ENCODE measurements at places on chromosomes 2 and 18. TPM values are rescaled to one million over a fixed set of nuclear protein-coding genes. Genes with fewer than 3 reads are reported as not detected.

DNA sequence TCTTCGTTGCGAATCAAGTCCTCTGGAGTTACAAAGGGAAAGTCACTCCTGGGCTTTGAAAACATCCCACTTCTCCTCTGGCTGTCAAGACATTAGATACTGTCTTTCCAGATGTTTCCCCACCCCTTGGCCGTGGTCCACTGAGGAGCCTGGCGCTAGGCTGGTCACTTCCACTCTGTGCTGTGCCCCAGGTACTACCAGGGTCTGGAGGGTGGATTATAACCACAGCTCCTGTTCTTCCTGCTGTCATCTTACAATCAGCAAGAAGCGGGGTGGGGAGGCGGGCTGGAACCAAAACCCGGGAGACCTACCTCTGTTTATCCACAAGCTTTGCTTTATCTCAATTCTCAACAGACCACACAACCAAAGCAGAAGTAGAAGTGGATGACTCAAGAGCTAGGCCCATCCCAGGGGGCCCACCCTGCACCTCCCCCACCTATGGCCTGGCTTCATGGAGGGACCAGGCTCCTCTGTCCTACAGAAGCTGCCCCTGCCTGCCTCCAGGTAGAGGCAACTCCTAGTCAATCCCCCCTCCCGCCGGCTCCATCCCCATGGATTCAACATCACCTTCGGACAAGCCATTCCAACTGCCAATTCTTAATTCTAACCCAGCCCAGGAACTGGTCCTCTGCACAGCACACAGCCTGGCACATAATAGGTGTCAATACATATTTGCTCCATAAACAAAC lies 17.8 kb downstream of the SMAD7 start:
- no peak for DNase-seq

DNA sequence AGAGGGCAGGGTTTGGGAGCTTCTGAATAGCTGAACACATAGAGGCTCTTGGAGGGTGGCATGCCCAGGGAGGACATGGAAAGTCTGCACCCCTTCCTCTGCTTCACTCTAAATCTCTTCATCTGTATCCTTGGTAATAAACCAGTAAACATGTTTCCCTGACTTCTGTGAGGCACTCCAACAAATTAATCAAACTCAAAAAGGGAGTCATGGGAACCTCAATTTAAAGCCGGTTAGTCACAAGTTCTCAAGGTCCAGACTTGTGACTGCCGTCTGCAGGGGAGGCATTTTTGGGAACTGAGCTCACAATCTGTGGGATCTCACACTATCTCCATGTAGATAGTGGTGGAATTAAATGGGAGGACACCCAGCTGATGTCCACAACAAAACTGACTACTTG lies 33.1 kb upstream of the STON1 start:
- no peak for DNase-seq

- DNase-seq = no peak
Measured at GRCh38 chr2:237904831-237905599, 45.6 kb downstream of the RAMP1 start.

GRCh38 chr2:230941202-230942180 lies 16.4 kb upstream of the GPR55 start:
- DNase-seq = no peak

Gene MAP3K19
- total RNA-seq = not detected

- no peak for DNase-seq
Measured at GRCh38 chr2:56191617-56192016, 7.8 kb downstream of the CCDC85A start.

DNA sequence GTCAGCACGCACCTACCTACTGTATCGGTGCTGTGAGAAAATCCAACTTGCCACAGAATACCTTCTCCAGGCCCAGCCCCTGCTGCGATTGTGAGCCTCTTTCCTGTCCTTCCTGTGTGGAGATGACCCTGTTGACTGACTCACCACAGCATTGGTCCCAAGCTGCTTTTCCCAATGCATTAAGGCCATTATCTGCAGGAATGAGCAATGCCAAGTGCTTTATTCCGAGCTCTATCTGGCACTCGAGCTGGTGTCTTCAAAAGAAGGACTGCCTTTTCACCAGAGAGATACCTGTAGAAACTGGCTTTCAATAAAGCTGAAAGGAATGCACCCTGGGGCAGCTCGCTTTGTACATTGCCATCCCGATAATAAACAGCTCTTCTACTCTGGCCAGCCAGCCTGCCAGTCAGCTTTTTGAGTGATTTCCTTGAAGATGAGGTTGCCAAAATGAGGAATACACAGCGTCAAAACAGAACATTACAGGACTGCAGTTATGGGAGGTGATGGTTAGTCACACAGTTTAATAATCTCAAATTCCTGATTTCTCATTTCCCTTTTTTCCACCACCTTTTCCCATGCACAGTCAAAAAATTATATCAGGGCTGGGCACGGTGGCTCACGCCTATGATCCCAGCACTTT lies 8.3 kb upstream of the RNF103 start:
- no peak for DNase-seq

DNA sequence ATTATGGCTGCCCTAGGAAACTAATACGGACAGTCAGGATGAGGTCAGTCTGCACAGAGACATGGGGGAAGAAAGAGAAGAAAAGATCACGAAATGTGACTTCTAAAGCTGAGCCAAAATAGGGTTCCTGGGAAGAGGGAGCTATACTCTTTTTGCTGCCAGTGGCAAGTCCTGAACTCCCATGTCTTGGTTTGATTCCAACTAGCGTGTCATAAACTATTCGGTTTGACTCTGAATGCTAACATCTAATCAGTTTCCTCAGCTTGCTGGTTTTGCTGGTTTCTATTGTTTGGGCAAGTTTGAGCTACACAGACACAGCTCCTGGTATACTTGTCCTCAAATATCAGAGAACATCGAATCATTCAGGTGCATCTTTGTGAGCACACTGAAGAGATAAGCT lies 80.5 kb upstream of the CYP1B1 start:
- no peak for DNase-seq

GRCh38 chr2:185833864-185834263 lies 95.3 kb downstream of the FSIP2 start:
- no peak for DNase-seq

GRCh38 chr2:8315531-8316165 lies 366.2 kb upstream of the ID2 start:
- DNase-seq = no peak

Gene RPRM
- total RNA-seq = not detected

DNA sequence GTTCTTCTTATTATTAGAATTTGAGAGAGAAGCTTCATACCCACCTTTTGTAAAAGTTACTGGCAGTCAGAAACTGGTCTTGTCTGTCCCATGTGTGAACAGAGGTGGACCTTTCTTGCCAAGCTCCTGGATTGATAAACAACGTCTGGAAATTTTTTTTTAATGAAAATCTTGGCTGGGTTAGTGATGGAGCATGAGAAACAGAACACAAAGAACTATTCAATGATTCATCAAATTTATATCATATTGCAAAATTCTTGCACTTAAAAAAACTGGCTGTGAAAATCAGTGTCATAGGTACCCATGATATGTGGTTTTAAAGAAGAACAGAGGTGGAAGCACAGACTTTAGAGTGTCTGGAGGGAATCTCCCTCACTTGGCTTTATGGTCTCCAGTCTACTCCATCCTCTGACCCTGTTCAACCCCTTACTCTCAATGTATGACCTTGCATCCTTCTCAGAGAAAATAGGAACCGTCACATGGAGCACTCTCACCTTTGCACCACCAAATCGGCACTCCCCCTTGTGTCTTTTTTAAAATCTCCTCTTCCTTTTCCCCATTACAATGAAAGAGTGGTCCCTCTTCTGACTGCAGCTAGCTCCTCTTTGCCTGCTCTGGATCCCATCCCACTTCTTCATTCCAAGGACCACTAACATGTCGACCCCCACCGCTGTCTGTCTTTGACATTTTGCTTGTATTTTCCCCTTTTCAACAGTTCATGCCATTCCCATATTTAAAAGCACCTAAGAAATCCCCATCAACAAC lies 58.2 kb downstream of the COPS8 start:
- no peak for DNase-seq

- DNase-seq = no peak
Measured at GRCh38 chr2:229230256-229230655, 40.8 kb downstream of the PID1 start.

Gene PLEKHH2
- 0.96 TPM for total RNA-seq

- DNase-seq = no peak
Measured at GRCh38 chr2:52976143-52976949, 791.3 kb upstream of the CHAC2 start.

Gene RFTN2
- 0.44 TPM for total RNA-seq

GRCh38 chr2:239916205-239917124 lies 108.7 kb downstream of the NDUFA10 start:
- DNase-seq = no peak

Gene PTPRN
- not detected for total RNA-seq

- no peak for DNase-seq
Measured at GRCh38 chr2:182381225-182381624, 45.6 kb downstream of the PDE1A start.

DNA sequence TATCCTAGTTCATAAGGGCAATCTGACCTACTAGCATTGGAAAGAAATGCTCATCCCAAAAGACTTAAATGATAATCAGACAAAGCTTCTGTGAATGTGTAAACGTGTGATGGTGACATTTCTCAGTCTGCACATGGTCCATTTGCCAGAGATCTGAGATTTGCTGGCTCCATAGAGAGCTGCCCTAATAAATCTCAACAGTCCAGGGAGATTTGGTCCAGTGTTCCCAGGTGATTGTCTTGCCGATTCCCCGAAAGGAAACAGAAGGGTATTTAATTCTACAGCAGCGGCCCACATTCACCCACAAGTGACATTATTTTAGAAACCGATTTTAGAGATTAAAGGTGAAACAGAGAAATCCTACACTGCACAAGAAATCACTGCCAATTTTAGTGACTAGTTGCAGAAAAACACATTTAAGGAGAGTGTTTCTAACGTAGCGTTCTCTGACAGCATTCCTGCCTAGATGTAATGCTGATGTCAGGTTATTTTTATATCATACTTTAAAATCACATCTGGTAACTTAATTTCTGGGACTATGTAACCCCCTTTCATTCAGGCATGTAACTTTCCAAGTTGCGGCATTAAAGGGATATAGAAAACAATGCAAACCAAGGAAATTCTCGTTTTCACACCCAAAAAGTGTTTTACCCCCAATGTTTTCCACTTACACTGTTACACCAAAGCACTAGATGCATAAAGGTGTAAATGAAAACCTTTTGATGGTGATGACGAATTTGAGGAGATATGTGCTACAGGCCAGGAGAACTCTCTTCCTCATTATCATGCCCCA lies 231.9 kb upstream of the FN1 start:
- DNase-seq = no peak

- no peak for DNase-seq
Measured at GRCh38 chr2:231732604-231733003, 24.3 kb downstream of the PTMA start.

GRCh38 chr2:237256887-237257286 lies 157.1 kb downstream of the COL6A3 start:
- DNase-seq = no peak

Gene KHK
- 6.7 TPM for total RNA-seq

DNA sequence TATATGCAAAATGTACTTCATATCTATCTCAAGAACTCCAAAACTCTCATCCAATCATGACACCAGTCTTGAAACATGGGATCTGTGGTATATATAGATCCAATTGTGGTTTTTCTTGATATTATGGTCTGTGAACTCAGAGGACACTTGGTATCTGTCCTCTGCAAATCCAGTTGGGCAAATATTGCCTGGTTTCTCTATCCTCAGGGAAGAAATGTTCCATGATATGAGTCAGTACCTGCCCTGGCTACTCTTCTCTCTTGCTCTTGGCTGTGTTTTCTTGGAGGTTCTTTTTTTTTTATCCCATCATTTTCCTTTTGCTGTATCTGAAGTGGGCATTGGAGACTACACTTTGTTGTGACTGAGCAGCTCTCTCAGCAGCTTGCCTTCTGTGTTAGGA lies 10.9 kb downstream of the NBEAL1 start:
- DNase-seq = no peak

Gene FANCL
- 2.4 TPM for total RNA-seq

Gene ZNF385B
- total RNA-seq = not detected

DNA sequence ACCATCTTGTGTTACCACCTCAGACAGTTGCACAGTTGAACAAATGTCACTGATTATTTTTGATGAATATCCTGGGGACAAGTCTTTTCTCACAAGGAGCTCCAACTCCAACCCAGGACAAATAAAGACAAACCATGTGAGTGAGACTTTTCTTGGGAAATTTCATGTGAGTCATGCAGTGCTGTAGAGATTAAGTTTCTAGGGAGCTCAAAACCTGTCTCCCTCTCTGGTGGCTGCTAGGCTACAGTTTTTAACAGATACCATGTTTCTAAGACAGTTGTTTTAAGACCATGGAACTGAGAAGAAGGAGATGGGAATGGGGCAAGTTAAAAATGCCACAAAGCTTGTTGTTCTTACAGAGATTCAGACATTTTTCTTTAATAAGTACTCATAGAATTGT lies 255.5 kb downstream of the RIT2 start:
- DNase-seq = no peak

GRCh38 chr2:207244971-207245925 lies 79.5 kb upstream of the KLF7 start:
- DNase-seq = no peak

DNA sequence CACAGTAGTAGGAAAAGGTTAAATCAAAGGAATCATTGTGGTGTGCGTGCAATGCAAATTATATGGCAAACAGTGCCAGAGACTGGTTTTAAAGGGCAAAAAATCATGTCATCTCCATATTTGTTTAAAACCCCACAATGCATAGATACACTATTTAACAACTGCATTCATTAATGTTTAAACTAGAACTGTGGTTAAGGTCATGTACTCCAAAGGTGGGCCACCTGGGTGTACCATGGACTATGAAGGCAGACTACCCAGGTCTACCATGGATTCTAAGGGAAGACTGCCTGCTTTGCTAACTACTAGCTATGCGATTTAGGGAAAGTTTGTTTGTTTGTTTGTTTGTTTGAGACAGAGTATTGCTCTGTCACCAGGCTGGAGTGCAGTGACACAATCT lies 356.3 kb downstream of the ZEB2 start:
- no peak for DNase-seq

- DNase-seq = no peak
Measured at GRCh38 chr2:55408098-55408882, 11.4 kb downstream of the CCDC88A start.

DNA sequence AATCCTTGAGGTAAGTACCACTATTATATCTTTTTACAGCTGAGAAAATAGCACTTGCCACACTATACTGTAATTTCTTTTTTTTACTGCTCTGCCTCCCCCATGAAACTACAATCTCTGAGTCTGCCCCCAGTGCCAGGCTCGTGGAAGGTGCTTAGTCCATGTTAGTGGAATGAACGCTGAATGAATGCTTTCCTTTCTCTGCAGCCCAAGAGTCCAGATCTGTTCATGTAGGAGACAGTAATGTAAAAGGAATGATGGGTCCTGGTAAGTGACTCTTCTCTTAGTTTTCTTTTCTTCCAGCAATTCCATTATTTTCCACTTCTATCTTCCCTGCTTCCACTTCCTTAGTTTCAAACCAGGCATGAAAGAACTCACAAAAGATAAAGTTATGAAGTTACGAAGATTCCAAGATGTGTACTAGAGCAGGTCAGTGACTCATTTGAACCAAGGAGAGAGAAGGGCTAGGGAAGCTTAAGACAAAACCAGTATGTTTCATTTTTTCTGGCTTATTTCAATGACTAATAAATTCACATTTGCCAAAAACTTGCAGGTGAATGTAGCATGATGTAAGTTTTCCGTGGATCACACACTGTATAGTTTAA lies 46.0 kb downstream of the ARHGEF33 start:
- DNase-seq = no peak
